ENCODE measurements at places on chromosomes 4 and X. TPM values are rescaled to one million over a fixed set of nuclear protein-coding genes. Genes with fewer than 3 reads are reported as not detected.
A peak's percentile ranks its signal among the peaks of the same experiment; 100 is the strongest.

The MAP7D2 gene
- total RNA-seq: 6.5 TPM

DNA sequence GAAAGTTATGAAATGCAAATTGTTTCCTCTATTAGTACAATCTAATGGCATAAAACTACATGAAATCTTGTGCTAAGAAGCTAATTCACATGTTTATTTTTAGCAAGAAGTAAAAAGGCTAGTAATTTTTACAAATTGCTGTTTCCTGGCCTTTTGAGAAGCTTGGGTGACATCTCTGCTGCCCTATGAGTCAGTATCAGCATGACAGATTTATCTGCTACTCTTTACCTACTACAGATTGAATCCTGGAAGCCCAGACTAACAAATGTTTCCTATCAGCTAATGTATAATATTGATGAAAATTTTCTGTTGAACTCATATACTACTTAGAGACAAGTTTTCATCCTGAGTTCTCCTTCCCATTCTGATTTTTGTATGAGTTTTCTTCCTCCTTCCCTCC lies 232.4 kb downstream of the DCTD start:
- DNase-seq: no peak

DNA sequence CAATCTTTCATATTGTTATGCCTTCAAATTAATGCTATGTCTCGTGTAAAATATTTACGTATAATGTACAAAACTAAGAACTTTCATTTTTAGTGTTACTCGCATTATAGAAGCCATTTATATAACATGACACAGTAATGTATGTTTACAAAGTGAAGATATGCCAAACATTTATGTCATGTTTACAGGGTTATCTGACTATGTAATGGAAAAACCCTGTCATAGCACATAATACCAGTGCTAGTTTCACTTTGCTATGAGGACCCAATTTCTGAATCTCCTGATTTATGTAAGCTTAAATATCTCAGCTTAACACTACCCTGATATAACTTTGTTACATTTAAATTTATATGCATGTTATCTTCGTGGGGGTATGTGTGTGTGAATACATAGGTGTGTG lies 233.1 kb downstream of the FAT4 start:
- no peak for DNase-seq

DNA sequence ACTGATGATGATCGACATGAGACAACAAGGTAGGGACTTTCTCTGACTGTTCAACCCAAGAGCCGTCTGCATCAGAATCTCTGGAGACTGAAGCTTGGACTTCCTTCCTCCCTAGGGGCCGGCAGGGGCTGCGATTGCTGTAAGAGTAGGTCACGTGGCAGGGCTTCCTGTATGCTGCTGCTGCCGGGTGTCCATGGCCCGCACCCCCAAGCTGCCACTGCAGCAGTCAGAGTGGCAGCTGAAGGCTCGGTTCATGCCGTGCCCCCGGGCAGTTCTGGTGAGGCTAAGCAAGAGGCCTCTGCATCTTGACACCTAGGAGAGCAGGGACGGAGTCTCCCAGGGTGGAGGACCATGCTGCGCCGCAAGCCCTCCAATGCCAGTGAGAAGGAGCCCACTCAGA lies at the start of gene SASH3:
Gene SASH3, plus strand, starts transcription at position 203 of the 400 bp plus-strand sequence. Its CDS starts 149 bp downstream, at position 352.
- DNase-seq: no peak

GRCh38 chr4:24910499-24910898 lies 2.3 kb downstream of the CCDC149 start:
- no peak for DNase-seq

- DNase-seq: peak; percentile 29
These were observed 759 bp downstream of the ZC4H2 start for GRCh38 chrX:64975491-64975890.

Data from neural crest cell (in vitro differentiated cells).